Right renal cortex interstitium (tissue), 3 donors: ENCODE measurements at places on chromosomes 2 and 18. TPM values are rescaled to one million over a fixed set of nuclear protein-coding genes. Genes with fewer than 3 reads are reported as not detected.

DNA sequence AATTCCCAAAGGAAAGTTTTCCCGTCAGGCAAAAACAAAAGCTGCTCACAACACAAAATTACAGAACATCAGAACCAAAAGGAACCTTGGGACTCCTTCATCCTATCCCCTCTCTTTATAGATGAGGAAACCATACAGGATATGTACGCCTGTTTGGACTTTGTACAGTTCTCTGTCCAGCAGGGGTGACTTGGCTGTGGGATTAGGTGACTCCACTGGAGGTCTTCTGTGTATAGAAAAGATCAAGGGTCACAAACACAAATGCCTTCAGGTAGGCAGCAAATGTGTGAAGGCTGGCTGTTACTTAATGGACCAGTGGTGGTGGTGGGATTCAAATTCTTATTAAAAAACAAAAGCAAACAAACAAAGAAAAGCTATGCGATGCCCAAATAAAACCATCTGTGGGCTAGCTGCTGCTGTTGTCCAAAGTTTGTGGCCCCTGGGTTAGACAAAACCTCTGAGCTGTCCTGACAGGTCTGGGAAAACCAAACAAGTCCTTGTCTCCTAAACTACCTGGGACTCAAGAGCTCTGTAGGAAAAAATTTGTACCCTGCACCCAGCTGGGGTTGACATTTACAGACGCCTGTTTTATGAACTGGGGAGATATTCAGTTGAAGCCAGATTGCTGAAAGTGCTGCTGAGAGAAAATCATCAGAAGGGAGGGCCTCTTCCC, 1.3 kb upstream of the CEP68 start:
- no peak for DNase-seq

GRCh38 chr2:106270471-106270891, 76.4 kb upstream of the UXS1 start:
- no peak for DNase-seq

GRCh38 chr2:152432206-152432653, 97.3 kb downstream of the FMNL2 start:
- no peak for DNase-seq

- DNase-seq, result no peak
Measured at GRCh38 chr2:68992933-68993332, 18.5 kb downstream of the GKN1 start.

- no peak for DNase-seq
Measured at GRCh38 chr2:79817288-79817687, 304.4 kb downstream of the CTNNA2 start.

GRCh38 chr18:49886891-49887764, 73.8 kb upstream of the ACAA2 start:
- DNase-seq, result no peak

GRCh38 chr2:163732727-163733126, 3.1 kb downstream of the FIGN start:
- DNase-seq, result no peak

DNA sequence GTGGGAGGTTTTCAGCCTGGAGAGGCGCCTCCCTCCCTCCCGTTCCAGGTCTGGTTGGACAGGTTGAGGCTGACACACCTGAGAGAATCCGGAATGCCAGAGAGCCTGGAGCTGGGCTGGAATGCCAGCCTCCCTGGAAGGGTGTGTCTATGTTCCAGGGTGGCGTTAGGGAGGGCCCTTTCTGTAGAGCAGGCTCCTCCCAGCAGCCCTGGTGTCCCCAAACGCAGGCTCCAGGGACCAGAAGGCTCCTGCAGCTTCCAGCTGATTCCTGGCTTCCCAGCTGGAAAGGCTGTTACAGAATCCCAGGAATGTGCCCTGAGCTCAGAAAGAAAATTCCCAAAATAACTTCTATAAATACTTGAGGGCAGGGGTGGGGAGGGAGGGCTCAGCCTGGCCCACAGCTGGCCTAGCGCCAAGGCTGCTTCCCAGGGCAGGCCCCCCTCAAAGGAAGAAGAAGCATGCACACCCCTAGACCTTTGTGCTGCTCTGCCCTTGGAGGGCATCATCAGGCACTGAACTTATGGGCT, 85.4 kb downstream of the STPG4 start:
- DNase-seq, result no peak

GRCh38 chr2:111686994-111687393, 197.0 kb downstream of the ANAPC1 start:
- DNase-seq, result no peak

DNA sequence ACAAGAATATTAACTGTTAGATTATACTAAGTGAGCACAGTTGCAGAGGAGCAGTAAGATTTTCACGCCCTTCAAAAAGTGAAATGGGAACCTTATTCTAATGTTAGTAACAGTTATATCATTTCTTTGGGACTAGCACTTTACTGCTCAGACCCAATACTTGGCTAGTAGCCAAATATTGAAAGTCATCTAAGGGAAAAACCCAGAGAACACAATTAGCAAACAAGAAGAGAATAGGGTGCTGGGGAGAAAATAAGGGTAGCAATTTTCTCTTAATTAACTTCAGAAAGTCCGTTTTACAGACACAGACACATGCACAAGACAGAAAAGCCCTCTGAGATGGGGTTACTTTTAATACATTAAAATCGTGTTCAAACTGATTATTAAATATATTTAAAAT, 71.8 kb downstream of the ID2 start:
- DNase-seq, result no peak

DNA sequence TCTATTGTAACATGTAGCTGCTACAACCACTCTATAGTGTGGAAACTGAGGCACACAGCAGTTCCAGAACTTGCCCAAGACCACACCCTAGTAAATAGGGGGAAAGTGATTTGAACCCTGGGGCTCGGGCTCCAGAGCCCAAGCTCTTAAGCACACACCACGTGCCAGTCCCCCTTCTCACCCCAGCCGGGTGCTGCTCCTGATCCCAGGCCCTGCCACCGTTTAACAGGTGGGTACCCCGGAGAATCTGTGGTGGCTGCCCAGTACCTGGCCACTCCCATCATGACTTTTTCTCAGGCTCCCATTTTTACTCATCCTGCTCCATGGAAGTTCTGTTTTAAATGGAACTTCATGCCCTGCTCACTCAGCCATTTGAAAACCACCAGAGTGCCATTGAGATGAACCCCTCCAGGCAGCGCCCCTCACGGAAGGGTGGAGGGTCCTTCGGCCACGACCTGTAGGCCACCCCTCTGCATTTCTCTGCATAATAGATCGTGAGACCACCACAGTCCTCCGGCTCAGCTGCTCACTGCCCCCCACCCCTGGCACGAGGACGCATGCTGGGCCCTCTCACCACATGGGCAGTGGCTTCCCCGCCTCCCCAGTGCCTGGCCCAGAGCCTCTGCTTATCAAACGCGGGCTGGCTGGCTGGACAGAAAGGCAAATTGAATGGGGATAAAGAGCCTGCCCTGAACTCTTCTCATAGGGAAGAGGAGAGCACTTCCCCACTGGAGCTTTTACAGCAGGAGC, 42.1 kb downstream of the TMEM37 start:
- DNase-seq, result no peak

GRCh38 chr18:4318311-4318710, 136.8 kb downstream of the DLGAP1 start:
- no peak for DNase-seq

DNA sequence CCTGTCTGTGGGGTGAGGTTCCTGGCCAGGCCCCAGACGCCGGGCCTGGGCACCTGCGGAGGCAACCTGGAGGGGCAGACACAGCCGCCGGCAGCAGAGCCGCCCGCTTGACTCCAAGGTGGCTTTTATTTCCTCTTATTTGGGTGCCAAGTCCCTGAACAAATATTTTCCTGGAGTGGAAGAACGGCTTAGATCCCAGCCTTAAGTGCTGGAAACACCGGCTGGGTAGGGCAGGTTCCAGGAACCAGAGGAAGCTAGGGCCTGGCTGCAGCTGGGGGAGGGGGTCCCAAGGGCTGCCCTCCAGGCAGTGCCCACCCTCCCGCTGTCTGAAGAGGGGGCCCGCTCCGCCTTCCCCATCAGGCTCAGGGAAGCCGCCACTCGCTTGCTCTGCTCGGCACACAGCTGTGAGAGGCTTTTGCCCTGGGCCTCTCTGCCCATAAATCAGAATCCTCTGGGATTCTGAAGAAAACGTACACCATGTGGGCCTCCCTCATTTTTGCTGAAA, 28.2 kb downstream of the SDC1 start:
- no peak for DNase-seq

DNA sequence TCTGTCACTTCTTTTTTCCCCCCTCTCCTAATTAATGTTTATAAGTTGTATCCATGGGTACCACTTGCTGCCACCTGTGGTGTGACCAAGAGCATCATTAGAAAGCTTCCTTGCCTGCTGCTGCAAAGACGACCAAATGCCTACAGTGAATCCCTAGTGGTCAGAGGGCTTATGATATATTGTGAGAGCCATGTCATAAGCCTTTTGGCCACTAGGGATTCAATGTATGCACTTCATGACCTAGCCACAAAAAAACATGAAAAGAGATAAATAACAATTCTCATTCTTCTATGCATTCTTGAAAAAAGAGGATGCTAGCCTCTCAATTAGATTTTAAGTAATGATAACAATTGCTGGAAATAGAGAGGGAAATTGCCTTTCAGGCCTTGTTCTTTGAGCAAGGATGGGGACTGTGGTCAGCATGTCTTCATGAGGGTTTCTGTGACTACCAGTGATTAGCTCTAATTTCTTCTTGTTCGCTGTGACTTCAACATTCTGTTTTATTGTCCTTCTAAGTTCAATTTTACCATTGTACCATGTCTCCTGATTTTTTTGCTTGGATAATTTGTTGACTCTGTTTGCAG, 435.3 kb downstream of the TGIF1 start:
- DNase-seq, result no peak

DNA sequence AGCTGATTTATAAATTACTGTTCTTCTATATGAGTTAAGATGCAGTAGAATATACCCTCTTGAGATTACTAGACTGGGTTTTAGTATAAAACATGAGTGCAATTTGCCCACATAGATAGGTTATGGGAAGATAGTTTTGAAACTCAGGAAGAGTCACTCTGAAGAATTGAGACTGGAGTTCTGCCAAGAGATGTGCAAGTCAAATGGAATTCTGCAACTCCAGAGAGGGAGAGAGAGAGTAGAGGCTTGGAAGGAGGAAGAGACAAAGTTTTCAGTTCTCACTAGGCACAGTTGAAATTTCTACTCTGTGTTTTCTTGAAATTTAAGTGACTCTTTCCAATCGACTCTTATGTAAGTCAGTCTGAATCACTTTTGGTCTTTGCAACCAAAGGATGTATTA, 878.8 kb downstream of the TSN start:
- no peak for DNase-seq

DNA sequence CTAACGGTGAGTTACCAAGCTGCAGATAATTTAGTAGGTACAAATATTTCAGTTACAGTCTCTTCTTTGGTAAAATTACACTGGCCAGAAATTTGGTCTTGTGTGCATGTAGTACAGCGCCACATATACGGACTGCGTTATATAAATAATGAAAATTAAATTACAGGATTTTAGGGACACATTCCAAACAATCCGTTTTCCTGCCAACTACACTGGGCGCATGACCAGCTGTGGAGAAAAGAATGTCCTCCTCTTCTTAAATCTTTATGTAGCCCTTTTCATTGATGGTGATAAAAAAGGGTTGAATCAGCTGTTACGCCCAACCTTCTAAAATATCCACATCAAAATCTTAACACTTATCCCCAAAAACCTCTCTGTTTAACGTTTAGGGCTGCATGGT, 37.5 kb downstream of the TCF4 start:
- no peak for DNase-seq

GRCh38 chr2:105215586-105216192, 25.9 kb upstream of the GPR45 start:
- DNase-seq, result no peak

GRCh38 chr18:79590191-79591031, 89.2 kb upstream of the CTDP1 start:
- DNase-seq, result no peak

DNA sequence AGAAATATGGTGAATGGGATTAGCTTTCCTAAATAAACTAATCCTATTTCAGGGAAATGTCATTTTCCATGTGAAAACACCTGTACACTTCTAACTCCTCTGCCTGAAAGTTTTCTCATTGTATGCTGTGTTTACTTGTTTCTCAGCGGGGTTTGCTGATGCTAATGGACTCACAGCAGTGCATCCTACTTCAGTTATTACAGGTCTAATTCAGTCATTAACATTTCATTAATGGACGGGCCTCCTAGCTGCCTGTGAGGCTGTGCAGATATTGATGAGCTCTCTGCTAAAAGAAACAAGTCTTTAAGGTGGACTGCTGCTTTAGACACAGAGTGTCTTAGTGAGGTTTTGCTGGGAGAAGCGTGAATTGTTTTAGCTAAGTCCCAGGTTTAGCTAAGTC, 1342.0 kb upstream of the ZEB2 start:
- DNase-seq, result no peak

DNA sequence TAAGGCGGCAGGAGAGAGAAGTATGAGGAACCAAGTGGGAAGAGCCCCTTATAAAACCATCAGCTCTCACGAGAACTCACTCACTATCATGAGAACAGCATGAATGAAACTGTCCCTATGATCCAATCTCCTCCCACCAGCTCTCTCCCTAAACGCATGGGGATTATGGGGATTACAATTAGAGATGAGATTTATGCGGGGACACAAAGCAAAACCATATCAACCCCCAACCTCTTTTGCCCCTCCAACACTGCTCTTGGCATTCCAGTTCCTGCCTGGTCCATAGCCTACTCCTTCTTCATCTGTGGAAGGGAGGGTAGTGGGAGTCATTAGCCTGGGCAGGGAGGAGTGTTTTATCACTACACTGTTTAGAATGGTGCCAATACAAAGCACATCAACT, 1.4 kb upstream of the EHD3 start:
- DNase-seq, result no peak

DNA sequence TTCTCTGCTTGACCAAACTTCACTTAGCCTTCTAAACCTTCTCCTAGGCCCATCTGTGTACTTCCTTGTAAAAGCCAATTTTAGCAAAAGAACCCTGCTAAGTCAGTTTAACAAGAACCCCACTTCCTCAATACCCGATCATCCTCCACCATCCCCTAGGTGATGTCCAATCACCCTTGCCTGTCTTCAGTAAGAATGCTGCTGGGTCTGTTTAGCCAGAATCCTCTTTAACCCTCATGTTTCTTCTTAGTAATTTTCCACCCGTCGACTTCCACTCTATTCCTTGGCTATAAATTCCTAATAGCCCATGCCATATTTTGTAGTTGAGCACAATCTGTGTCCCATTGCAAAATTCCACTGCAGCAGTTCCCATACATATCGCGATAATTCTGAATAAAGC, 780.0 kb upstream of the RAB6C start:
- no peak for DNase-seq

- no peak for DNase-seq
Measured at GRCh38 chr2:25375371-25375988, 33.8 kb upstream of the DNMT3A start.

DIPK1C gene
- polyA plus RNA-seq, result 0.37 TPM

NAB1 gene
- 68.0 TPM for polyA plus RNA-seq

OSBPL6 gene
- 5.9 TPM for polyA plus RNA-seq

COMMD1 gene
- 75.3 TPM for polyA plus RNA-seq

HOXD1 gene
- polyA plus RNA-seq, result 6.9 TPM

CACNB4 gene
- 7.4 TPM for polyA plus RNA-seq

ARHGAP28 gene
- polyA plus RNA-seq, result 71.0 TPM

PMAIP1 gene
- 3.2 TPM for polyA plus RNA-seq

PTPRN gene
- polyA plus RNA-seq, result not detected

C2orf66 gene
- 0.29 TPM for polyA plus RNA-seq

AQP4 gene
- 0.23 TPM for polyA plus RNA-seq

KCNK3 gene
- polyA plus RNA-seq, result 0.57 TPM

RTP5 gene
- polyA plus RNA-seq, result not detected

ROCK2 gene
- polyA plus RNA-seq, result 42.1 TPM

DCDC2C gene
- polyA plus RNA-seq, result 0.31 TPM

C2orf80 gene
- 0.21 TPM for polyA plus RNA-seq
